ENCODE measurements at places on chromosomes 6 and 20.

DNA sequence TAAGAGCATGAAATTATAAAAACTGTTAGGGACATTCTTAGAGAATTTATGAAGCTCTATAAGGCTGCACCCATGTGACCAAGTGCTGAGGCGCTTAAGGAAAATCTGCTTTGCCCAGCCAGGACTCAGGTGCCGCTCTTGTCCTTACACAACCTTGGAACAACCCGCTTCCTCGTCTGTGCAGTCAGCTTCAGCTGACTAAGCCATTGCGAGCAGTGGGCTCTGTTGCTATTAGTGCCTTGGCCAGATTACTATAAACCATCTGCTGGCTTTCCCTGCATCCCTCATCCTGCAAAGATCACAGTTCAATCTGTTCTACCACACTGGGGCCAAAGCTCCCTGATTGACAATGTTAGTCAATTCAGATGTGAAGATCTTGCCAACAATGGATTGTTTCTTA lies 89.1 kb upstream of the E2F3 start:
- no peak for DNase-seq

- no peak for DNase-seq
Measured at GRCh38 chr6:53302678-53303360, 45.9 kb downstream of the ELOVL5 start.

DNA sequence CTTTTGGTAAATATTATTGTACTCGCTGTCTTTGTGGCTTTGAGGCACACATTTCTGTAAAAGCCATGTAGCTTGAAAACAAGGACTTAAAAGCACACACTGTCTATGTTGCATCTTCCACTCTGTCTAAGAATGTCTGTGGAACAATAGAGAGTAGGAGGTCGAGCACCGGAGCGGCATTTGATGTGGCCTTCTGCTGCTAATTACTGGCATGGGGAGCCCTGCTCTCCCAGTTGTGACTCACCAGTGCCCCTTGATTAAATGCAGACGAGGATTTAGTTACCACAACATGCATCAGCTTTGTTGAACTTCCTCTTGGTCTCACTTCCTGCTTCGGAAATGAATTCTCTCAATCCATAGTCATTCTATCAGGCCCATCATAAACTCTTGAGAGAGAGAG lies 680.7 kb upstream of the SLC35B3 start:
- no peak for DNase-seq

DNA sequence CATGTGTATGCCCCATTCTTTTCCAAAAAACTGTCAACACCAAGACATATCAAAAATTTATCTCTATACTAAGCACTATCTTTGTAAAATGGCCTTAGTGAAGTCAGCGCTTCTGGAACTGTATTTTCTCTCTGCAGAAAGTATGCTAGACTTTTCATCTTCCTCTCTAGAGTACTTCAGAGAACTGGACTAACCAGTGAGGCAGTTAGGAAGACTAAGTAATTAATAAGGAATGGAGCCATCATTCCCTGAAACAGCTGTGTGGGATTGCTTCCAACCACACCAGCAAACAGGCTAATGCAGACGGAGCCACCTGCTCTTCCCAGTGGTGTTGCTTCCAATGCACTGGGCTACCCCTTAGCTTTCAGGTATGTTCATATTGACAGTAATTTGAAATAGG lies 169.1 kb upstream of the FUT9 start:
- DNase-seq, result no peak

- no peak for DNase-seq
Measured at GRCh38 chr20:10578607-10579006, 95.2 kb downstream of the JAG1 start.

DNA sequence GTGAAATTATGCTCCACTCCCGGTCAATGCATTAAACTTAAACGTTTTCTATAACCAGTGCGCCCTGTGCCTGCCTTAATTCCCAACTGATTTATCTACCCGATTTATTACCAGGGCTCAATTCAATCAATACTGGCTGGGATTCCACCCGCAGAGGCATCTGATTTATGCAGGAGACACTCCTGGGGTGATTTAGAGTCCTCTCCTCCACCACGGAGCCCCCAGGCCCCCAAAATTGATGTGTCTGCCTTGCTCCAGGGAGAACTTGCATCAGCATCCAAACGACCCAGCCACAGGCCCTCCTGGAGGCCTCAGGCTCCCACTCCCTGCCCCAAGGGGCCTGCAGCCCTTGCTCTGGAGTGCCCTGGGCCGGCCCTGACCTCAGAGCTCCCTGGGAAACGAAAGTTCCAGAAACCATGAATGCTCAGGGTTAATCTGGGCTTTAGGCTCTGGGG lies 29.5 kb downstream of the ANKRD60 start:
- DNase-seq, result no peak

DNA sequence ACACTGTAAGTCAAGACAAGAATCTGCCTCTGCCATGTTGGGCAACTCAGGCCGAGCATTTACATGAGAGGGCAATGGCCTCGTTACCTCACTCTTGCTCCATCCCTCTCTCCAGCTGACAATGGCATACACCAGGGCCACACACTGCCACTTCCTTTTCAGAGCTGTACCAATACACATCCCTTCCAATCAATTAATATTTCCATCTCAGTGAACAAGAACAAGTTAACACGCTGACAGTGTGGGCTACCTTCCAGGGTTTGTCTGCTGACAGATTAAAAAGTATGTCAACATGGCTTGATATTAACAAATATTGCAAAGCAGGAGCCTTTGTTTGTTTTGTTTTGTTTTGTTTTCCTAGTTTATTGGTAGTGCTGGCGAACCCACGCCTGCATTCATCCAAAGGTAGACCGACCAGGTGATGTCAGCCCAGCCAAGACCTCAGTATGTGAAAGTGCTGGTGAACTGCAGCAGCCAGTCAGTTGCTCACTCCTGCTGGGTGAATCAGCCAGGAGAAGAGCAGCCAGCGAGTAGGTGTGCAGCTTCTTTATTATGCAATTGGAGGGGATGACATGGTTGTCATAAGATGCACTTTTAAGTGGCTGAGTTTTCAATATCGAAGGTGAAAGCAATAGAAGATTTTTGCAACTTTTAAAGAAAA lies 487.3 kb upstream of the JARID2 start:
- DNase-seq, result no peak

DNA sequence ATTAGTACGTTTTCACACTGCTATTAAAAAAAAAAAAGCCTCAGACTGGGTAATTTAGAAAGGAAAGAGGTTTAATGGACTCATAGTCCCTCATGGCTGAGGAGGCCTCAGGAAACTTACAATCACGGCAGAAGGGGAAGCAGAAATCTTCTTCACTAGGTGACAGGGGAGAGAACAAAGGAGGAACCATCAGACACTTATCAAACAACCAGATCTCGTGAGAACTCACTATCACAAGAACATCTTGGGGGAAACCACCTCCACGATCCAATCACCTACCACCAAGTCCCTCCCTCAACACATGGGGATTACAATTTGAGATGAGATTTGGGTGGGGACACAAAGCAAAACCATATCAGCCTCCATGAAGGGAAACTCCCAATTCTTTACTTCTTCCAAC lies 85.2 kb upstream of the MAFB start:
- no peak for DNase-seq

DNA sequence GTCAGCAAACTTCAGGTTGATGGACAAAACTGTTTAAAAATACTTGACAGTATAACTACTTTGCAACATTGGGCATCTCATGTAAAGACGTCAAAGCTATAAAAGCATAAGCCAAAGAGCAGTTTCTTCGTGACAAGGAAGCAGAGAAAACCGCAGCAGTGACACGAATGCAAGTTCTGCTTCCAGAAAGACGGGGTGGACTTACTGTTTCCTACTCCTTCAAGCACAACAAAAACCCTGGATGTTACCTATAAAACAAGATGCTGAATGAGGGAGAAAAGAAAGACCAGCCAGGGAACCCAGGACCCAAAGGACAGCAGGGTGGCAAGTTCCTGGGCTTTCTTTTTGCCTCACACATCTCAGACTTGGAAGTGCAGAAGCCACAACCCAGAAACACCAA lies 98.0 kb downstream of the DLL1 start:
- DNase-seq, result no peak

DNA sequence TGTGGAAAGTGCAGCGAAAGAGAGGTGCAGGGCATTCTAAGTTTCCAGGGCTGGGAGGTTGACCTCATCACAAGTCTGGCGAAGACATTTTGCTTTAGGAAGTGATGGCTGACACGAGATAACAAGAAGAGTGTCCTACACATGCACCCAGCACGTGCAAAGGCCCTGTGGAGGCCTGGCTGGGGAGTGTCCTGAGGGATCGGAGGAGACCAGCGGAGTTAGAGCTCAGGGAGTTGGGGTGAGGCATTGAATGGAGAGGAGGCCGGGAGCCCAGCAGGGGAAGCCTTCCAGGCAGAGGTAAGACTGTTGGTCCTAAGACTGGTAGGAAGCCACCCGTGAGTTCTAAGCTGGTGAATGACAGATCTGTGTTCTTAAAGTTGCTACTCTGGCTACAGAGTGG lies 58.4 kb downstream of the PPP1R14C start:
- DNase-seq, result no peak

- no peak for DNase-seq
Measured at GRCh38 chr6:90372450-90372849, 75.8 kb upstream of the BACH2 start.

GRCh38 chr6:17423026-17423425 lies 29.6 kb downstream of the CAP2 start:
- DNase-seq, result no peak

GRCh38 chr20:50540620-50541605 lies 30.7 kb downstream of the PTPN1 start:
- DNase-seq, result no peak

GRCh38 chr20:31760519-31761240 lies 21.6 kb downstream of the TPX2 start:
- DNase-seq, result no peak

- DNase-seq, result no peak
Measured at GRCh38 chr20:38201356-38201755, 36.3 kb upstream of the TGM2 start.

- no peak for DNase-seq
Measured at GRCh38 chr6:163923658-163924411, 509.3 kb downstream of the QKI start.

DNA sequence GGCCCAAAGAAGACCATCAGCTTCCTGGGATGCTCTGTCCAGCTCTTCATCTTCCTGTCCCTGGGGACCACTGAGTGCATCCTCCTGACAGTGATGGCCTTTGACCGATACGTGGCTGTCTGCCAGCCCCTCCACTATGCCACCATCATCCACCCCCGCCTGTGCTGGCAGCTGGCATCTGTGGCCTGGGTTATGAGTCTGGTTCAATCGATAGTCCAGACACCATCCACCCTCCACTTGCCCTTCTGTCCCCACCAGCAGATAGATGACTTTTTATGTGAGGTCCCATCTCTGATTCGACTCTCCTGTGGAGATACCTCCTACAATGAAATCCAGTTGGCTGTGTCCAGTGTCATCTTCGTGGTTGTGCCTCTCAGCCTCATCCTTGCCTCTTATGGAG lies 5.1 kb downstream of the OR2H1 start:
- no peak for DNase-seq

DNA sequence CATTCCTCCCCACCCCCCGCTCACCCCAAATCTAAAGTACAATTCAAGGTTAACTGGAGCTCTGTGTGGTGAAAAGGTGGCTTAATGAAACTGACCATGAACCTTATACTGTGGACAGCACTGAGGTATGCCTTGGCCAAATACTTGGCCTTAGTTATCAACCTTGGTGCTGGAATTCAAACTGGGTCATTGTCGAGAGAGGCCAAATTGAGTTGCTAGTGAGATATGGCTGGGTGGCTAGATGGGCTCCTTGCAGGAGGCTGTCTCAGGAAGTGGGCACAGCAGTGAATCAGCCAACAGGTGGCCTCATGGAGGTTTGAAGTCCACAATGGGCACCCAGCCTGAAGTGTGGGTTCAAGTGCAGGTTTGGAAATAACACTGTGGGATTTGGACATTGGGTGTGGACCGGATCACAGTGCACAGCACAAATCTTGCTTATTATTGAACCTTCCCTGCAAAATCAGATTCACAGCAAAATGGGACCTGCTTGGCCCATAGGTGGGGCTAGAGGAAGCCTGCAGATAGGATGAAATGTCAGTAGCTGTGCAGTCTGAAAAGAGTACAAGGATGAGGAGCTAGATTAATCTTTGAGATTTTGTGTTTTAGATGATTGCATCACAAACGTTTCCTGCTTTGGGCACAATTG lies 5.6 kb upstream of the BTBD3 start:
- DNase-seq, result peak; percentile 13

DNA sequence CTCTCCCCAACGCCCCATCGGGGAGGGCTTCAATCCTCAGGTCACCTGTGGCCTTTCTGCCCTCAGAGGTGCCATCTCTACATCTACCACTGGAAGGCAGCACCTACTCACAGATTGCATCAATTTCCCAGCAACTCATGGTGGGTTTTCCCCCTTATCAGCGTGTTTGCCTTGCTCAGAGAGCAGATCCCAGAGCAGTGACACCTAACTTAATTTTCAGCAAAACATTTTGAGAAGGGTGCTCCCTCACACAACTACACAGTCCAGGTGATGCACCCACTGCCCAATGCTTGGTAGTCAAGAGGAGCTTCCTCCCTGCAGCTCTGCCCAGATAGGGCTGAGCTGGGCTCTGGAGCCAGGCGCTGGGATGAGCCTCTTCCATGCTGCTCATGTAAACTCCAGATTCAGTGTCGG lies 48.2 kb downstream of the PLG start:
- peak; percentile 30 for DNase-seq

DNA sequence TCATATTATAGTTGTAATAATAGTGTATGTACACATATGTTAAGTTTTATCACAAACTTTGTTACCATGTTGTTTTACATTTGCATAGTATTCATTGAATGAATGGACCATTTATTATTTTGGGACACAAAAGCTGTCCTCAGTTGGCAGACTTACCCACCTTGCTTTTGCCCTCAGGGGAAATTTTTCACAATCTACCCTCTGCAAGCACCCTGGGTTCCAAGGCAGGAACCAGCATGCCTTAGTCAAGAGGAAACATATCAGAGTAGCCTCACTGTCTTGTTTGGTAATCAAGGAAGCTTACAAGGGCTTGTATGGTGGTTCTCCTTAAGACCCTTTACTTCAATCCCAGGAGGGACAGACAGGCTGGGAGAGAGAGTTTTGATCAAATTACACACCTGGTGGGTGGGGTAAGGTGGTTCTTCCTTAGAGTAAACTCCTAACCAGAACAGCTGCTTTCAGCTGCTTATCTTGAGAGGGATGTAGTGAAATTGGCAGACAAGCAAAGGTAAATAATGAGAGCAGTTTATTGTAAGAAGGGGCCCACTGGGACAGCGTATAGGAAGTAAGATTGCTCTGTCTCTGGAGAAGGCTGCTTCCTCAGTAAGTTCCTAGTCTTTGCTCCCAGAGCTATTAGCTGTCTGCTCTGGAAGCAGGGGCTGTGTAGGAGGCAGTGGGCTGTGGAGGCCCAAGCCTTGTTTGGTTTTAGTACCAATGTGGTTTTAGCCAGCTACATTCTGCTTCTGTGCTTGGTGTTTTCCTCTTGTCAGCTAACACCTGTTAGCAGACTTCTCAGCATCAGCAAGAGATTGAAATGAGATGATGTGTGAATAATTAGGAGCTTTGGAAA lies 31.1 kb downstream of the BRPF3 start:
- no peak for DNase-seq

DNA sequence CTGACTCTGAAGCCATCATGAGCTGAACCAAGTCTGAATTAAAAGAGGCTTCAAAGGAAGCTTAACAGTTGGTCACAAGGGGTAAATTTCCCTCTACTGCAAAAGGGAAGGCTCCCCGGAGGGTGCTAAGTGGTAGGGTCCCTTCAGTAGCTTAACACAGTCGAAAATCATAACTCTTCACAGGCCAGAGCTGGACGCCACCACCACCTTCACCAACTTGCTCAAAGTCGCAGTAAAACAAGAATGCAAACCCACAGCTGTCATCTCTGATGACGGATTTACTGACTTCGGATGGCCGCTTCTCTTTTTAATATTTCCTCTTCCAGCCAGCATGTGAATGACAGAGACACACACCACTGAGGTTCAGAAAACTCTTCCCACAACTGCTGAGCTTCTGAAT lies 144.7 kb upstream of the FBXL4 start:
- DNase-seq, result no peak
